ENCODE measurements at places on chromosomes 7 and 10.

- DNase-seq, result peak; percentile 36
Measured at GRCh38 chr10:121804460-121804859, 123.4 kb downstream of the ATE1 start.

DNA sequence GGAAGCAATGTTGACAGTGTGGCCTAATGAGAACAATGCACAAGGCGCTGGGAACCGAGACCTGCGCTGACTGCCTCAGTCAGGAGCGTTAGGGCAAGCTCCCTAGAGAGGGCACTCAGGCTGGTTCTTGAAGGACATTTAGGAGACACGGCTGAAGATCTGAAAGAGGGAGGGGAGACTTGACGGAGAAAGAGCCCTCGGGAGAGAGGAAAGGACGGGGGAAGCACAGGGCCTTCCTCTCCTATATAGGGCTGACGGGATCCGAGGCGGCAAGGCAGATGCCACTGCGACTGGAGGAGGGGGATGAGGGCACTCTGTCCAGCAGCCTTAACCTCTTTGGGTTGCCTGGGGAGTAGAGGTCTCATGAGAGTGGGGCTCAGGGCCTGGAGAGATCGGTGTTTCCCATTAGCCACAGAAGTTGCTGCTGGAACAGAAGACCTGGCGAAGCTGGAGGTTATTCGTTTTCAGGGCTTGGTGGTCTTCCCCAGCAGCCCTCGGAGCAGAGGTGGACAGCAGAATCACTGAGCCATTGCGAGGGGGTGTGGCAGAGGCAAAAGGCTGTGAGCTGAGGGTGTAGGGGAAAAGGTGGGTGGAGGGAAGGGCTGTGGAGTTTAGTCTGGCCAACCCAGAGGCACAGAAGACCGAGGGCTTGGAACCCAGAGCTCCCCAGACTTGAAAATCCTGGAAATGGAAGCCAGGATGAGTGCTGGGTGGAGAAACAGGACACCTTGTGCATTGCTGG lies 36.0 kb downstream of the CLEC2L start:
- no peak for DNase-seq

DNA sequence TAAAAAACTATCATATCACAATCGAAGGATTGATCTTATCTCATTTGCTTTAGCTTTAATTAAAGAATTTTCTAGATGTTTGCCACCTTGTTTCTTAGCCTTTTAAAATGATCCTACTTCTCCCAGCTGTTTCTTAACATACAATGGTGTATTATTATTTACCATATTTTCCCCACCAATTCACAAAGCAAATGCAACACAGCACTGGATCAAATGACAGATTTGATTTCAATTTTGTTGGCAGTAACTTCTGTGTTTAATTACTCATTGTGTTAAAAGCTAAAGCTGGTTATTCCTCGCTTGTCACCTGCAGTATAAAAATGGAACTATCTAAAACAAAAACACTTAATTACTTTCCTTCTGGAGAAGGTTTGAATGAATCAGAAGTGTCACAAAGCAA lies 19.6 kb downstream of the SVIL start:
- DNase-seq, result no peak

- DNase-seq, result no peak
Measured at GRCh38 chr7:7505915-7506314, 29.8 kb downstream of the COL28A1 start.

GRCh38 chr7:80869106-80869784 lies 49.6 kb downstream of the SEMA3C start:
- no peak for DNase-seq

- no peak for DNase-seq
Measured at GRCh38 chr7:113810080-113810744, 108.6 kb downstream of the PPP1R3A start.

GRCh38 chr7:37786741-37787569 lies 61.4 kb upstream of the NME8 start:
- DNase-seq, result no peak

GRCh38 chr10:117899181-117899683 lies 147.5 kb downstream of the RAB11FIP2 start:
- DNase-seq, result no peak

DNA sequence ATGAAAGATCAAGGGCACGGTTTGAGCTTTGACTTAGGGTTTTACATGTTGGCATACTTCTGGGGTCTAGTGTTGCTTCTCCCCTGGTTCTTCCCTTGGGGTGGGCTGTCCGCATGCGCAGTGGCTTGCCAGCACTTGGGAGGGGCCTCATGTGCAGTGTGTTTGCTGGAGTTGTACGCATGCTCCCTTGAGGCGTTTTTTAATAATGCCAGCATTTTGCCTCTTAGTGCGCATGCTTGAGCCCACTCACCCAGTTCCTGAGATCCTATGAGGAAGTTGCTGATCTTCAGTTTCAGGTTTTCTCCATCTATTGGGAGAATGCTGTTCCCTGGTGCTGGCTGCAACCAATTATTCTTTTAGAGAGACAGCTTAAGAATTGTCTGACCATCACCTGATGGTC lies 113.4 kb upstream of the GPR141 start:
- no peak for DNase-seq

GRCh38 chr10:21926358-21926925 lies 77.1 kb downstream of the DNAJC1 start:
- DNase-seq, result no peak

- DNase-seq, result no peak
Measured at GRCh38 chr7:99478464-99479440, 6.1 kb downstream of the ZNF789 start.

GRCh38 chr7:17770710-17771375 lies 169.5 kb downstream of the SNX13 start:
- DNase-seq, result no peak

- no peak for DNase-seq
Measured at GRCh38 chr7:78198756-78199155, 400.2 kb downstream of the PHTF2 start.

GRCh38 chr7:17371671-17372524 lies 73.4 kb downstream of the AHR start:
- DNase-seq, result no peak

- no peak for DNase-seq
Measured at GRCh38 chr10:88491314-88491713, 91.8 kb downstream of the RNLS start.

DNA sequence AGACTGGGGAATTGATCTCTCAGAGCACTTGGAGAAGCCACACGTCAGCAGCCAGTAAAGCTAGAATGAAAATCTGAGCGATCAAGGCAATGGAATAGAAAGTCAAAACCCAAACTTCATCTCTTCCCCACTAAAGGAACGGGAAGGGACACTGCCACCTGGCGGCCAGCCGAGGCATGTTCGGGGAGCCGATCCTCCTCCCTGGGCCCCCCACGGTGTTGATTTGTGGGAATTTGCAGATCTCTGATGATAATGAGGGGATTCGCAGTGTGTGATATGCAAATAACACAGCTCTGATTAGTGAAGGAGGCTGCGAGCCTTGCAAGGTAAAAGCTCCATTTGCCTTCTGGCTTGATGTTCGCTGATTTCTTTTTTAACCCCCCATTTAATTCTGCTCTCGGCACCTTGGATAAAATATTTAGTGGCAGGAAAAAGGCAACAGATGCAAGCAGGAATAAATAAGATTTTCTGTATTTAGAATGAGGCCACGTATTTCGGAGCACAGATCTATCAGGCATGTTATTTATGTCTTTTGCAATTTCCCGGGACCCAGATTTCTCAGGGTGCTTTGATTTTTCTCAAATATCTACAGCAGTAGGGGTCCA lies 258.6 kb downstream of the PAXIP1 start:
- no peak for DNase-seq

GRCh38 chr7:55493408-55493807 lies 78.9 kb downstream of the VOPP1 start:
- no peak for DNase-seq
